ENCODE measurements at places on chromosomes 1 and 21.

GRCh38 chr1:205481629-205482151, 22.8 kb upstream of the CDK18 start:
- no peak for DNase-seq

DNA sequence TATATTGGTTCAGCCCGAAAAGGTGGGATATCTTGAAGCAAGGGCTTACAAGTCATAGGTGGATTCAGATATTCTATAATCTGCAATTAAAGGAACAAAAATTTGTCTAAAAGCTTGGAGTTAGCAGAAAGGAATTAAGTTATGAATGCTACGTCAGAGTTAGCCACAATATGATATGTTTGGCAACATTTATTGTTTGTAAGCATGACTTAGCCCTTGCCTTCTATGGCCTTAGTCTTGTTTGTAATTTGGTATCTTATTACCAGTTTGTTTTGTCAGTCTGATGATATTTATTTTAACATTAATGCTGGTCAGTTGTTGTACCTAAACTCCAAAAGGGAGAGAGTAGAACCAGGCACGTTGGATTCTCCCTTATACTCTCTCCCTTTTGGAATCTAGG, 43.1 kb upstream of the SUCO start:
- no peak for DNase-seq

DNA sequence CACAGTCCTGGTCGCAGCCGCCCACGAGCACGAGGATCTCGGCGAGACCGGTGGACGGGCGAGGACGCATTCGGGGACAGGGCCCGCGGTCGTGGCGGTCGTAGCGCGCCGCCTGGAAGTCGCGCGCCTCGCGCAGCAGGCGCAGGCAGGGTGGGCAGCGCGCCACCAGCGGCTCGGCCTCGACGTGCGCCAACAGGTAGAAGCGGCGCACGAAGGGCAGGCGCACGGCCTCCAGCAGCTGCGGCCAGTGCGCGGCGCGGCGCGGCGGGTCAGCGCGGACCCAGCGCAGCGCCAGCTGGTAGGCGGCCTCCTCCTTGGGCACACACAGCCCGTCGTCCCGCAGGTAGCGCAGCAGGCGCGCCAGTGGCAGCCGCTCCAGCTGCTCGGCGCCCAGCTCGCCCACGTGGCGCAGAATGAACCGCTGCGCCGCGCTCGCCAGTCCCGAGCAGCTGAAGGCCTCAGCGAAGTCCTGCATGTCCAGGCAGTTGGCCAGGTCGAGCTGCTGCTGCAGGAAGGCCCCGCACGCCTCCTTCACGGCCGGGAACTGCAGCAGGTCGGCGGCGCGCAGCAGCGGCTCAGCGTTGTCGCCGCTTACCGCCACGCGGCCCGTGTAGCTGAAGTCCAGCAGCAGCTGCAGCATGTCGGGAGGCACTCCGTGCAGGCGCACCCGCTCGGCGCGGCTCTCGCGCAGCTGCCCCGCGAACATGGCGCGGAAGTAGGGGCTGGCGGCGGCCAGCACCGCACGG, 573 bp downstream of the KLHL21 start:
- DNase-seq = no peak

GRCh38 chr1:177686933-177687332, 282.9 kb downstream of the SEC16B start:
- DNase-seq = no peak

GRCh38 chr1:228075801-228076271, 6.7 kb upstream of the ARF1 start:
- DNase-seq = no peak

GRCh38 chr1:205391386-205391785, 30.5 kb downstream of the LEMD1 start:
- DNase-seq = no peak

- DNase-seq = no peak
Measured at GRCh38 chr1:93979040-93979717, 69.9 kb upstream of the GCLM start.

DNA sequence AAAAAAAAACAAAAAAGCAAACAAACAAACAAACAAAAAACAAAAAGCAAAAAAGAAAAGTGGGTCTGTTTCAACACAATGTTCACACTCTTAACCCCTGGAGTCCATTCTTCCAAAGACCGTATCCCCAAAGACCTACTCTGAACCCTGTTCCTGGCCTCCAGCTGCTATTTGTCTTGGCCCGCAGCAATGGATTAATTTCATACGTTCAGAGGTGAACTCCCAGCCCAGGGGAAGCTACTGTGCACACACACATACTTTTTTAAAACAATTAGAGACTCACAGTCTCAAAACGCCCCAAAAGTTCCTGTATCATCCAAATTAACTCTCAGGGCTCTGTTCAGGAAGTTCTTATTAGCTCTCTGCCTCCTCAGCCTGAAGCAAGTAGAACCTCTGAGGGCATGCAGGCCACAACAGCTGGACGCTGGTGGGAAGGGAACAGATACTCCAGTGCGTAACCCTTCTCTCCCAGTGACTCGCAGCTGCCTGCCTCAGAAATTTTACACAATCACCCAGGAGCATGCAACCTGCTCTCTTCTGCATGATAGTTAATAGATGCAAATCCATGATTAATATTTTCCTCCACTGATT, 395.4 kb downstream of the RRAGC start:
- no peak for DNase-seq

DNA sequence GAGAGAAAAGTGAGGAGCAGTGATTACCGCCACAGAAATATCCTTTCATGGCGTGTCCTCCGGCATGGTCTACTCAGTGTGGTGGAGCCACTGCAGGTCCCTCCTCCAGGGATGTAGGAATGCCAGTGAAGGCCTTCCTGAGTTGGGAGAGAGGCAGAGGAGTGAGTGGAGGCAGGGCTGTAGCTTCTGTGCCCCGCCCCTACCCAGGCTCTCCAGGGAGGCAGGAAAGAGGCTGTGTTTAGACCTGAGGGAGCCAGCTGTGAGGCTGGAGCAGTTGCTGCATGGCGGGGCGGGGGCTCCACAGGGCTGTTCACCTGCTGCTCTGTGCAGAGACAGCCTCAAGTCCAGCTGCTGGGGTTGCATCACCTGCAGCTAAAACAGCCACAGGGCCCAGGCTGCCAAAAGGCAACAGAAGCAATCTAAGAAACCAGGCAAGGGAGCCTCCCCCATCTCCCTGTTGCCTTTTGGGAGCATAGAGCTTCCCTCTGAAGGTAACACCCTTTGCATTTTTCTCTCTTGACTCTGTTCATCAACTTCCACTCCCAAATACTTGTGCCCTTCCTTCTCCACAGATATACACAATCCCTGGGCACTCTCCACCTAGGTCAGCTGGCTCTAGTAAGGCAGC, 801 bp upstream of the ANXA9 start:
- DNase-seq = peak; percentile 90

- no peak for DNase-seq
Measured at GRCh38 chr21:38300141-38300578, 43.4 kb downstream of the KCNJ15 start.

GRCh38 chr1:30601316-30602085, 121.9 kb downstream of the MATN1 start:
- no peak for DNase-seq

DNA sequence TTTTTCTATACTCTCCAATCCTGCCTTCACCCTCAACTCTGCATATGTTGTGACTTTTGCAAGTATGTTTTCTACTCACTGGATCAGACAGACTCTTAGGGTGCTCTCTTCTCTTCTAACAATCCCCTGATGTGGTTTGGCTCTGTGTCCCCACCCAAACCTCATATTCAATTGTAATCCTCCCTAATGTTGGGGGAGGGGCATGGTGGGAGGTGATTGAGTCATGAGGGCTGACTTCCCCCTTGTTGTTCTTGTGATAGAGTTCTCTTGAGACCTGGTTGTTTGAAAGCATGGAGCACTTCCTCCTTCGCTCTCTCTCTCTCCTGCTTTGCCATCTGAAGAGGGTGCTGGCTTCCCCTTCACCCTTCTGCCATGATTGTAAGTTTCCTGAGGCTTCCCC, 148.9 kb upstream of the IGSF21 start:
- no peak for DNase-seq

- peak; percentile 71 for DNase-seq
Measured at GRCh38 chr1:9180111-9180819, 51.4 kb upstream of the GPR157 start.

- DNase-seq = no peak
Measured at GRCh38 chr1:182101415-182102042, 40.0 kb upstream of the ZNF648 start.

GRCh38 chr1:5769760-5770159, 222.5 kb downstream of the NPHP4 start:
- DNase-seq = no peak

- peak; percentile 56 for DNase-seq
Measured at GRCh38 chr1:43557744-43558245, 27.1 kb downstream of the PTPRF start.

All from H54 (cell line).